Cortex of kidney (tissue), 1 donor: ENCODE measurements at places on chromosomes 4 and X.

- DNase-seq, result no peak
Measured at GRCh38 chr4:143514901-143515300, 1.4 kb downstream of the SMARCA5 start.

- no peak for DNase-seq
Measured at GRCh38 chr4:79455216-79455615, 47.2 kb upstream of the GK2 start.

- no peak for DNase-seq
Measured at GRCh38 chr4:2792711-2793585, at the start of gene SH3BP2. Gene SH3BP2, plus strand, starts transcription at chr4:2793085. Its CDS starts 27,533 bp downstream, at chr4:2820618.

- DNase-seq, result no peak
Measured at GRCh38 chrX:133689997-133690599, 274.8 kb upstream of the GPC4 start.

DNA sequence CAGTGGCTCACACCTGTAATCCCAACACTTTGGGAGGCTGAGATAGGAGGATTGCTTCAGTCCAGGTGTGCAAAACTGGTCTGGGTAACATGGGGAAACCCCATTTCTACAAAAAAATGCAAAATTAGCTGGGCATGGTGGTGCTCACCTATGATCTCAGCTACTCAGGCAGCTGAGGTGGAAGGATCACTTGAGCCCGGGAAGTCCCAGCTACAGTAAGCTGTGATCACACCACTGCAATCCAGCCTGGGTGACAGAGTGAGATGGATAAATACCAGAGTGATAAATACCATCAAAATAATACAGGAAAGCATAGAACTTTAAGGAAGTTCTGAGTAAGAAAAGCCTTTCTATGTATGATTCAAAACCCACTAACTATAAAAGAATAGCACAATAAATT lies 52.8 kb downstream of the LRBA start:
- no peak for DNase-seq

GRCh38 chrX:41406201-41406600 lies 40.9 kb upstream of the NYX start:
- DNase-seq, result no peak

- DNase-seq, result no peak
Measured at GRCh38 chr4:98509721-98510120, 148.7 kb downstream of the TSPAN5 start.

GRCh38 chr4:3413217-3413671 lies 28.5 kb upstream of the HGFAC start:
- no peak for DNase-seq

- DNase-seq, result no peak
Measured at GRCh38 chr4:84496706-84497503, 2.2 kb downstream of the NKX6-1 start.

DNA sequence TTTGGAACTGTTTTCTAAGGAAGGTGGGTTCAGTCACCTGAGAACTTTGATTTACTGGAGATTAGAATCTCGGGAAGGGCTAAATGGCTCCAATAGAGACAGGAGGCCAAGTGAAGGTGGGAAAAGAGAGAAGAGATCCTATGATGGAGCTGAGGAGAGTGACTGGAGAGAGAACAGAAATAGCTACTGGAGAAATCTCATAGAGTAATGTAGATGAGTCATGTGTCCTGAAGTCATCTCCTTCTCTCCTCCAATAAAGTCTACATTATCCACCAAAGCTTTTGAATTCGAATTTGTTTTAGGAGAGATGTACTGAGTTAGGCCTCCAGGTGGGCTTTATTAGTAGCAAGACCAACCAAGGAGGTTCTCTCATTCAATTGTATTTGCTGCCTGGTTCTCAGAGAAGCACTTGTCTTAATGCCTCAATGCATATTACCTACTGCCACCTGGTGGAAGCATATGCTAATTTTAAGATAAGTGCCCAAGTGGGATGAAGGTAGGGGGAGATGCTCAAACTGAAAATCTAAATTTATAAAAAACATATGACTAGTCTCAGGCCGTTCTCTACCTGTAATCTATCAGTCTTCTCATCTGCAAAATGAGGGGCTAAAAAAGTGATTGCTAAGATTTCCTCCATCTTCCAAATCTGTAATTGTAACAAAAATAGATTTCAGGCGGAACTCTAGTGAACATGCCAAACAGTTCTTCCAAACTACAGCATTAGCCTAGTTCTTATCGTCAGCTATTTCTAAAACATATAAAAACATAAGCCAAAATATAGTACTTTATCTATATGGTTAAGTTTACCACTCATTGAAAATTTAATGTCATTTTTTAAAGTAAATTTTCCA lies 24.4 kb downstream of the TXK start:
- no peak for DNase-seq

GRCh38 chr4:1566838-1567518 lies 117.1 kb downstream of the FAM53A start:
- DNase-seq, result no peak

DNA sequence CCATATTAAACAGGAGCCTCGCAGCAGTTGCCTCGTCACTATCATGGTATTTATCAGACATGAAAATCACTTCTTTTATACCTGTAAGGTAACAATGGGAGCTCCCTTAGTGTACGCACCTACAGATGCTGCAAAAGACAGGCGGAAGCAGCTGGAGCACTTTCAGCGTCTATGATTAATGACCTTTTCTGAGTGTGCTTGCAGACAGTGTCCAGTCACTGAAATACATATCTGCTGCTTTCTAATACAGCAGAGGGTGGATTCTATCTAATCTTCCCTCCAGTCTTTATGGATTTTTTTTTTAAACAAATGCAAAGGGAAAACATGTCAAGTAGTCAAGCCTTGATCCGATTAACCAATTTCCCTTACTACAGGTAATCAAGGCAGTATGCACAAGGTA lies 24.1 kb downstream of the DCTD start:
- no peak for DNase-seq

DNA sequence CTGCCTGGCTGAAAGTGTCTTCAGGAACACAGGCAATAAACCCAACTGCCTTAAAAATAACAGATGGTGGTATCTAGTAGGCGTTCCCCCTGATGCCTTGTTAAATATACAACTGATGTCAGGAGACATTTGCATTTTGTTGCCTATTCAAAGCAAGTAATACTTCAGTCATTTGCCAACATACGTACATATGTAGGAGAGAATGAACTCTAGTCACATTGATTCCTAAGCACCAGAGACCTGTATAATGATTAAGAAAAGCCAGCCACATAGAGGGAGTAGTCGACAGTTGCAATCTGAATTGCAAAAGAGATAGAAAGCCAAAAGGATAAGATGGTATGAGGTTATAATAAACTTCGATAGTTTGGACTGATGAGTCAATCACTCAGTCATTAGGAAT lies 191.0 kb upstream of the EMCN start:
- DNase-seq, result no peak

DNA sequence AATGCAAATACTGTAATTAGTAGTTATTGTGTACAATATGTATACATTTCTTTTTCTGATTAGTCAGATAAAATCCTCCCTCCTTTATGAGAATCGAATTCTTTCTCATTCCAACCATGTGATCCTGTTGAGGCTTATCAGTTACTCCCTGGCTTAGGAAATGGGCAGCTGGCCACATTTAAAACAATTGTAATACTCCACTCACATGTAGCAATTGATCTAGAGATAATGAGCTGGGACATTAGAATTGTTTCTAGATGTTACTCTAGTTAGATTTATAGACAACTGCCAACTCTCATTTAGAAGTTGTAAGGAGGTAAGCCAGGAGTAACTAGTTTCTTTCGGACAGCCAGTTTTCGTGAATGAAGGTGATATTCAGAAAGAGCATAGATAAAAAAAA lies 859.3 kb upstream of the AADAT start:
- DNase-seq, result no peak

DNA sequence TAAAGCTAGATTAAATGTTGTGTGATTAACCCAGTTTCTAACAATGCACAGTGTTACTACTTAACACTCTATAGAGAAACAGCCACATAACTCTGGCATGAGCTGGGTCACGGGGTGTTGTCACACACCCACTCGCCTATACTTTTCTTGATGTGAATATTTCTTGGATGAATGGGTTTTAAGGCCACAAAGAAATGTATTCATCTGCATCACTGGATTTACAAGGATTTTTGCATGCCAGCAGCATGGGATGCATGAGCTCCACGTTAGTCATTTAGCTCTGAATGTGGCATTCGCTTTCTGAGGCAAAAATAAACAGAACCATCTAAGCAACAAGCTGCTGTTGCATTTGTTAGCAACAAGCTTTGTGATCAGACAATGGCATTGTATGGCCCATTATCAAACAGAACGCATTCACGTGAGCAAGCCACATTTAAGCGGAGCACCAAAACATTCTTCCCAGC lies 89.7 kb downstream of the LRP2BP start:
- no peak for DNase-seq

GRCh38 chr4:53935780-53936179 lies 128.6 kb downstream of the CHIC2 start:
- DNase-seq, result no peak

GRCh38 chr4:70715097-70715496 lies 6.7 kb upstream of the RUFY3 start:
- no peak for DNase-seq
